ENCODE measurements at places on chromosomes 5 and 9.

- DNase-seq: no peak
These were observed 9.4 kb downstream of the OR2K2 start for GRCh38 chr9:111320631-111321030.

- no peak for DNase-seq
These were observed 95.8 kb upstream of the ANKRD55 start for GRCh38 chr5:56328753-56329560.

- no peak for DNase-seq
These were observed 8.2 kb upstream of the EPB41L4B start for GRCh38 chr9:109328978-109329637.

DNA sequence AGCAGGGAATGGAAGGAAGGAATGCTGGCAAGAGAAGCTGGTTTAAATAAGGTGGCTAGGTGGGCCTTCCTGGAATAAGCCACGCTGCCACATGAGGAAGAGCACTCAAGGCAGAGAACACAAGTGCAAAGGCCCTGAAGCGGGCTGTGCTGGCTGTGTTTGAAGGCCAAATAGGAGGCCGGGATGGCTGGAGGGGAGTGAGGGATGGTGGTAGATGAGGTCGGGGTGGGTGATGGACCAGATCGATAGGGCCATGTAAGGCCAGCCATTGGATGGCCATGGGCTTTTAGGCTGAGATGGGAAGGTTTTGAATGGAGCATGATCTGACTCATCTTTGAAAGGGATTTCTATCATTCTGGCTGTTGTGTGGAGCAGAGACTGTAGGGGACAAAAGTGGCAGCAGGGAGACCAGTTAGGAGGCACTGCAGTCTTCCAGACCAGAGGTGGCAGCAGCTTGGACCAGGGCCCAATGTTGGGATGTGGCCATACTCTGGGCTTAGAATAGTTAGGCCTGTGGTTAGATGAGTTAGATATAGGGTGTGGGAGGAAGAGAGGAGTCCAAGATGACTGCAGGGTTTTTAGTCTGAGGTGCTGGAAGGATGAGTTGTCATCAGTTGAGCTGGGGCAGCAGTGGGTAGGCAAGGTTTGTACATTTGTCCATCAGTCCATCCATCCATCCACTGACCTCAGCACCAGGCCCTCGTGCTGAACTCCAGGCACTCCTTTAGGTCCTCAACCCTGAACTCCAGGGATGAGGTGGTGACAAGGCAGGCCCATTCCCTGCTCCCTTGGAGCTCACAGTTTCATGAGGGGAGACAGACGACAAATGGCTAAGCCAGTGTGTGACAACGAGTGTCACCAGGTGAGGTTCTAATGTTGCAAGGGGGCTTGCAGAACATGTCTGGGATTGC lies 30.3 kb downstream of the NDST1 start:
- no peak for DNase-seq

- DNase-seq: no peak
These were observed 416.3 kb upstream of the ZNF608 start for GRCh38 chr5:125162714-125163113.

DNA sequence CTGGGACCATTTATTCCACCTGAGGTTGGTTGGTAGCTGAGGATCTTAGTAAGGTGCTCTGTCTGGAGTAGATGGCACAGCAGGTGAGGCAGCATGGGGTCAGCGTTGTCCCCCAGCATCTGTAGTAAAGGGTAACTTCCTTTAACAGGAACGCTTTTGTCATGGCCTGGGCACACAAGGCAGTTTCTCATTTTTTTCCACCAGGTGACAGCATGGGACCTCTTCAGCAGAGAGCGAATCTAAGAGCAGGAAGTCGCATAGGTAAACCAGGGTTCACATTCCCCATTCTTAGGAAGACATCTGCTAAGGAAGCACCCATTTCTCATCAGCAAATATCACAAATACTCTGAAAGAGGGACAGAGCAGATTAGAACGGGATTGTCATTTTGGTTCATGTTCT lies 56.5 kb downstream of the GPR107 start:
- DNase-seq: no peak
